Epithelial cell of proximal tubule (primary cell): ENCODE measurements at places on chromosomes 1 and 21.

GRCh38 chr21:41894511-41894910 lies 15.4 kb upstream of the PRDM15 start:
- no peak for DNase-seq

GRCh38 chr1:36502616-36503015 lies 19.9 kb upstream of the CSF3R start:
- no peak for DNase-seq

DNA sequence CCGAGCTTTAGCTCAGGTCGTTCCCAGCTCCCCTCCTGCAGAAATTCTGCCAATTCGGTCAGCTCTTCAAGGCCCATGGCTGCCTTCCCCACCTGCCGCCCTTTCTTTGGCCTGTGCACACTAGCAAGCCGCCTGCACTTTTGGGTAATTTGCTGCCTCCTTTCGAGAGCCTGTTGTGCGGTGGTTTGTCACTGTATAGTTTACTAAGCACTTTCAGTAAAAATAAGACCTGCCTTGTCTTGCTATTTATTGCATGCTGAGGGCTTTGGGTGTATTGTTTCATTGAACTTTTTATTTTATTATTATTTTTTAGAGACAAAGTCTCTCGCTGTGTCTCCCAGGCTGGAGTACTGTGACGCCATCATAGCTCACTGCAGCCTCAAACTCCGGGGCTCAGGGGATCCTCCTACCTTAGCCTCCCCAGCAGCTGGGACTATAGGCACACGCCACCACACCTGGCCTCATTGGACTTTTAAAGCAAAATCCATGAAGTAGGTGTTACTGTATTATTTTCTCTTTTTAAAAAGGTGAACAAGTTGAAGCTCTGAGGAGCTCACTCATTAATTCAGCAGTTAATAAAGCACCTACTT lies 1.1 kb upstream of the FABP3 start:
- no peak for DNase-seq

DNA sequence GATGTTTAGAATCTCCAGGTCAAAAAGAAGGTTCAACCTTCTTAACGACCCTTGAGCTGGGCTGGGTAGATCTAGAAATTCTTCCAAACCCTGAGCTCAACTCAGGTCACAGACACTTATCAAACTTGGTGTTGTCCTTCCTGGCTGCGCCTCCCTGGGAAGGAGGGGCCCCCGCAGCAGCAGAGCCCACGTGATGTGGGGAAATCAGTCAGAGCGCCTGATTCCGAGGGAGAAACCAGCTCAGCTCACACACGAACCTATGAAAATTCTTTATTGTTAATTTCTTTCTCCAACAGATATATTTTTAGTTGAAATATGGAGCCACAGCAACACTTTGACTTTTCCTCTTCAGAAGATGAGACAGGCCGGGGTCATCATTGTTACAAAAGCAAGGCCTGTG lies 24.3 kb upstream of the CLSTN1 start:
- DNase-seq = no peak

GRCh38 chr1:17248781-17249180 lies at the start of gene PADI3:
PADI3 (plus strand) TSS chr1:17249098; CDS start chr1:17249138, 40 bp downstream.
- DNase-seq = no peak

DNA sequence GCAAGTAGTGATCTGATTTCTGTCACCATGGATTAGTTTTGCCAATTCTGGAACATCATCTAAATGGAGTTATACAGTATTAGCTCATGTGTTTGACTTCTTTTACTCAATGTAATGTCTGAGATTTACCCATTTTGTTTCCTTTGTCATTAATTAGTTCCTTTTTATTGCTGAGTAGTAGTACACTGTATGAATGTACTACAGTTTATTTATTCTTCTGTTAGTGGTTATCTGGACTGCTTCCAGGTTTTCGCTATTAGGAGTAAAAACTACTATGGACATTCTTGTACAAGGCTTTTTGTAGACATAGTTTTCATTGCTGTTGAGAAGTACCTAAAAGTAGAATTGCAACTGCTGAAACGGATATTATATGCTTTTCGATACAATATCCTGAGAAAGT lies 14.1 kb downstream of the SUCO start:
- no peak for DNase-seq

DNA sequence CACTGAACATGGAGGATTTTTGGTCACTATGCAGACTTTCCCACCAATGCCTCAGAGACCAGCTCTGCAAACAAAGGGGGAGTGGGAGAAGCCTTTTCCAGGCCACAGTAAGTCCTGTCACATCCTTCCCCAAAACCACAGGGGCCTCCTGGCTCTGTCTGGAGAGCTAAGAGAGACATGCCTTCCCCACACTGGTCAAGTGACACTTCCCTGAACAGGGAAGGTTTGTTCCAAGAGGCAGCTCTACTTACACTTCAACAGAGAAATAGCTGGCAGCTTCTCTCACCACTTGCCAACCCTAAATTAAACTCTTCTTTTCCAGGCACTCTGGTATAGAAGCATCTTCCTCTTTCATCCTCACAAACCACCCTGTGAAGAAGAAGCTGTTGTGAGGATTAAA lies 39.7 kb downstream of the EDN2 start:
- DNase-seq = no peak

GRCh38 chr1:247444571-247444970 lies 13.3 kb downstream of the OR2B11 start:
- no peak for DNase-seq

GRCh38 chr21:17231124-17231523 lies 281.7 kb upstream of the CXADR start:
- DNase-seq = no peak

- no peak for DNase-seq
These were observed 124.2 kb downstream of the MACF1 start for GRCh38 chr1:39328586-39329121.

DNA sequence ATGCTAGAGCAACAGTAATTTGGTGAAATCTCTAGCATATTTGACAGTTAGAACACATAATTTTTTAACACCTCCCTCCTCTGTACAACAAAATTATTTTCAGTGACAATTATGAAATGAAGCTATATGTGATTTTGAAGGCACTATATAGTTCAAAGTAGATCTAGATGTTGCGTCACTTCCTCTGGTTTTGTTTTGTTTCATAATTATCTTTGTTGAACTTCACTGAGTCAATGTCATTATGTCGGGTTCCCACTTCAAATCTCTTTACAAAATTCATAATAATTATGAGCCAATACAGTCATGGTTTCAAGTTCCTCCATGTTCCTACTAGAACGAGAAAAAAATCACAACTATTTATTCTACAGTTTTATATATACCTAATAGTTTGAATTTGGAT lies 254.8 kb upstream of the PLXNA2 start:
- DNase-seq = no peak

DNA sequence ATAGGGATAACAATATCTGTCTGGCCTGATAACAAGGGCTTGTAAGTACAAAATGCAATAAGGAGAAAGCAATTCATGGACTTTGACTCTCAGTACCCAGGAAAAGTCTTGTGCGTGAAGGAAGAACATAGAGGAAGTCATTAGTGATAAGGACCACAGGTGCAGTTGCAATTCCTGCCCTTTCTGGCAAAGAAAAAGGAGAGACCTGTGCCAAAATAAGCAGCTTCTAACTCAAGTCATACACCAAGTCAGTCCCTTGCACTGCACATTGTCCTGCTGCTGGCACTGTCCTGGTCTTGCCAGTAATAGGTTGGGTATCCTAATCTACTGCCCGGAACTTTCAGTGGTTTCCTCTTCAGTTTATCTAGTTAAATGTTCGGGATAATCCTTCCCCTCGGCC lies 14.8 kb upstream of the SOD1 start:
- no peak for DNase-seq
